ENCODE measurements at places on chromosomes 5 and 9. TPM values are rescaled to one million over a fixed set of nuclear protein-coding genes. Genes with fewer than 3 reads are reported as not detected.

GRXCR2 gene
- not detected for total RNA-seq

TMEM215 gene
- total RNA-seq, result not detected

MPDZ gene
- total RNA-seq, result 105 TPM

DMGDH gene
- 7.4 TPM for total RNA-seq

DNA sequence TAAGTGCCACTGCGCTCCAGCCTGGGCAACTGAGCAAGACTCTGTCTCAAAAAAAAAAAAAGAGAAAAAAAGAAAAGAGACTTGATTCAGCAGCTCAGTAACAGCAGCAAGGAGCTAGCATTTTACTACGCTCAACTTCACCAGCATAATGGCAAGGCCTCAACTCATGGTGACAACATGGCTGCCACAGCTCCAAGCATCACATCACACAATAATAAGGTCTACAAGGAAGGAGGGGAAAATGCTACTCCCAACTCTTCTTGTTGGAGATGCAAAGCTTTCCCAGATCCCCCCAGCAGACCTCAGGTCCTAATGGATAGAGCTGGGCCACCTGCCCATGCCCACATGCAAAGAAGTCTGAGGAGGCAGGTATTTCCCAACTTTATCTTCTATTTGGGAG is 86.2 kb upstream of the RAPGEF1 start:
- DNase-seq, result no peak
- no peaks in the 10 kb centered on the region for H3K36me3 ChIP-seq
- H3K27me3 ChIP-seq, result no peaks in the 10 kb centered on the region
- H3K4me1 ChIP-seq, result no peaks in the 10 kb centered on the region
- no peak overlapping the region for H3K27ac ChIP-seq

GRCh38 chr5:1541702-1542400 is 18.1 kb upstream of the LPCAT1 start:
- peaks cover 23% of the 10 kb centered on the region for H3K4me1 ChIP-seq
- H3K36me3 ChIP-seq, result no peaks in the 10 kb centered on the region
- H3K27ac ChIP-seq, result peak overlapping the region; percentile 16
- no peak overlapping the region for H3K4me3 ChIP-seq
- DNase-seq, result no peak

- no peaks in the 10 kb centered on the region for H3K4me1 ChIP-seq
- no peak for DNase-seq
- H3K36me3 ChIP-seq, result no peaks in the 10 kb centered on the region
- H3K27ac ChIP-seq, result no peak overlapping the region
- H3K27me3 ChIP-seq, result no peaks in the 10 kb centered on the region
Observed at GRCh38 chr5:125720348-125720685, 702.9 kb upstream of the GRAMD2B start.

DNA sequence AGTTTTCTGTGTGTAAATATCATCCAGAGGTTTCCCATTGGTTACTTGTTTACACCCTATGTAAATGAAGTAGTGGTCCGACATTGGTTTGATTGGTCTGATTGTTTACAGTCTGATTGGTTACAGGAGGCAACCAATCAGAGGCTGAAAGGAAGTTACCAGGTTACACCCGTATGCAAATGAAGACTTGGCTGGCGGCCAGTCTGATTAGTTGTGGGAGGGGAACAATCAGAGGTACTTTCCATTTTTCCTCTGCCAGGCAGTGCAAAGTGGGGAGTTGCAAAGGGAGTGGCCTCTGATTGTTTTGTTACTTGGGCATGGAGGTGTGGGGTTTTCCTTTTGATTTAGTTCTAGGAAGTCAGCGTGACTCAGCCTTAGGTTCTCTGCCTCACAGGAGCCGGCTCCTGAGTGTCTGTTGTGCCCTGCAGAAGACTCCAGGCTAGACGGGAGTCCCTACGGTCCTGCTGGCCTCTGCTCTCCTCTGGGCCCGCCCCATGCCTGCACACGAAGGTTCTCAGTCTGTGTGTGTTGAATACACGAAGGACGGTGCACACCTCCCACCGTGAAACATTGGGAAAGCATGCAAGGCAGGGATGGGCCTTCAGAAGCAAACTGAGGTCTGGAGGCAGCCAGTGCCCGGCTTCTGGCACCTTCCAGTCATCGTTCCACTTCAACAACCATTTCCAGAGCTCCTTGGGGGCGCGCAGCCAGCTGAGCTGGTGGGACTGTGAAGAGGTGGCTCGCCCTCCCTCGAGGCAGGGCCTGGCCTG is 42.9 kb downstream of the OLFM1 start:
- H3K27me3 ChIP-seq, result no peaks in the 10 kb centered on the region
- H3K4me1 ChIP-seq, result no peaks in the 10 kb centered on the region
- peak overlapping the region; percentile 34 for H3K27ac ChIP-seq
- DNase-seq, result no peak
- no peak overlapping the region for H3K4me3 ChIP-seq

- no peaks in the 10 kb centered on the region for H3K36me3 ChIP-seq
- peak within 1 kb of the TSS; percentile 68 for H3K27ac ChIP-seq
Observed at GRCh38 chr5:122129306-122129705, at the start of gene ZNF474. ZNF474 (plus strand) TSS chr5:122129546; CDS start chr5:122151991, 22,445 bp downstream.
